T-helper 9 cell (primary cell): ENCODE measurements at places on chromosomes 1 and 21.

DNA sequence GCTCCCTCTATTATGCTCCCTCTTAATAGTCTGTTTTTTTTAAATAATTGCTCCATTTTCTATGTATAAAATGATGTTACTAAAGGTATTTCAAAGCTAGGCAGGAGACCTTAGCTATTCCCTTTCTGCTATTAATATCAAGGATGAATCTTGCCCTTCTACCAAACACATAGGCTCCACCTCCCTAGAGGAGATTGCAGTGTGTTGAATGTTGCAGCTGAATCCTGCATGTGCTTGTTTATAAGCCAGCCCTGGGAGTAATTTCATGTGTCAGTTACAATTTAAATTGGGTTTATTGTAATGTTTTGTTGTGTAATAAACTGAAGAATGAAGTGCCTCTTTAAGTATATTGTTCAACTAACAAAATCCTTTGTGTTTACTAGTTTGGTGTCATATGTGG is 66.0 kb downstream of the TMEM200B start:
- no peak for DNase-seq

DNA sequence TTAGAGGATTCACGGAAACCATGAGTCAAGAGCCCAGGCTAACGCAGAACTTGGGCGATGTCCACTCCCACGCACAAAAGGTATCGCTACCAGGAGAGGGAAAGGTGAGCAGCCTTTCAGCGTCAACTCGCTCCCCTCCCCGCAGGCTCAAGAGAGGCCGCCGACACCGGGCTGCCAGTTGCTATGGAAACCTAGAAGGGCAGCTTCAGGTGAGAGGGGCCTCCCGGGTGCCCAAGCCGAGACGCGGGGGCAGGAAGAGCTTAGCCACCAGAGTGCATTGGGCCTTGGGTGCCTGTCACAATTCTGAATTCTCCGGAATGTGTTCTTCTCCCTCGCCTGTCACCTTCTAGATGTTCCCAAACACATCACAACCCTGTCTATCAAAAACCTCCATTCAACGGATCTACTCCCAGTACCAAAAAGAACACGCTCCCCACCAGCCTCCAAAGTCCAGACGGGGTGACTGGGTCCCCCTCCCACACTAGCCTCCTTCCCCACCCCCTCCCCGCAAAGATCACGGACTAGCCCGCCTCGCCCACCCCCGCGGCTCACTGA is 694 bp downstream of the MEAF6 start:
- DNase-seq, result peak; percentile 20

DNA sequence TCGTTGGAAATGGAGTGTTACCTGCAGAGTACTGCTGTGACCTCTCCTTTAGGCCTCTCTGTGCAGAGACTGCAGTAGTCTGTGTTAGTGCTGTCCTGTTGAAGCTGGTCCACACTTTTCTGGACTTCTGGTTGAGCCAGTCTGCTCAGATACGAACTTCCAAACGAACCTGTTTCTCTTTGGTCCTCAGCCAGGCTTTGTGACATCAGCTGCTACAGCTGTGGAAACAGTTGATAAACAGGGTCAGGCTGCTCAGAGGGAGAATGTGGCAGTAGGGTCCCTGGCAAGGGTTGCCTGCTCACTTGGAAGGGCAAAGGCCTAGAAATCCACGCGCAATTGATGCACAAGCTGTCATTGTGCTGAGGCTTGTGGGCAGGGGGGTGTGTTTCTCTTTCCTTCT is 98.8 kb downstream of the NOS1AP start:
- DNase-seq, result no peak

- no peak for DNase-seq
Observed at GRCh38 chr1:97505816-97506215, 415.0 kb downstream of the DPYD start.

- no peak for DNase-seq
Observed at GRCh38 chr1:151858886-151859665, 5.6 kb upstream of the THEM5 start.
